ENCODE measurements at places on chromosomes 16 and 17. TPM values are rescaled to one million over a fixed set of nuclear protein-coding genes. Genes with fewer than 3 reads are reported as not detected.

DNA sequence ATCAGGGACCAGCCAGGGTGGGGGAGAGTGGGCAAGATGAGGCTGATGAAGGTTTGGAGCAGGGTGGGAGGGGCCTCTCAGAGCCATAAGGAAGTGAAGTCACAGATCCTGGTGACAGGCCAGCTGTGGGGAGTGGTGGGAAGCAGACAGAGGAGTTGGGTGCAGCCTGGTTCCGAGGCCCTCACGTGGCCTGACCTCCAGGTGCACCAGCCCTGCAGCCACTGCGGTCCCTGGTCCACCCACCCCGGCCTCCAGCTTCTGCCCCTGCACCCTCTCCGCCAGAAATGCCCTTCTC lies 3.9 kb upstream of the ZFPM1 start:
- peaks cover 4% of the 10 kb centered on the region for H3K4me1 ChIP-seq
- no peak overlapping the region for H3K27ac ChIP-seq

CEP112 gene
- 22.8 TPM for total RNA-seq

DNA sequence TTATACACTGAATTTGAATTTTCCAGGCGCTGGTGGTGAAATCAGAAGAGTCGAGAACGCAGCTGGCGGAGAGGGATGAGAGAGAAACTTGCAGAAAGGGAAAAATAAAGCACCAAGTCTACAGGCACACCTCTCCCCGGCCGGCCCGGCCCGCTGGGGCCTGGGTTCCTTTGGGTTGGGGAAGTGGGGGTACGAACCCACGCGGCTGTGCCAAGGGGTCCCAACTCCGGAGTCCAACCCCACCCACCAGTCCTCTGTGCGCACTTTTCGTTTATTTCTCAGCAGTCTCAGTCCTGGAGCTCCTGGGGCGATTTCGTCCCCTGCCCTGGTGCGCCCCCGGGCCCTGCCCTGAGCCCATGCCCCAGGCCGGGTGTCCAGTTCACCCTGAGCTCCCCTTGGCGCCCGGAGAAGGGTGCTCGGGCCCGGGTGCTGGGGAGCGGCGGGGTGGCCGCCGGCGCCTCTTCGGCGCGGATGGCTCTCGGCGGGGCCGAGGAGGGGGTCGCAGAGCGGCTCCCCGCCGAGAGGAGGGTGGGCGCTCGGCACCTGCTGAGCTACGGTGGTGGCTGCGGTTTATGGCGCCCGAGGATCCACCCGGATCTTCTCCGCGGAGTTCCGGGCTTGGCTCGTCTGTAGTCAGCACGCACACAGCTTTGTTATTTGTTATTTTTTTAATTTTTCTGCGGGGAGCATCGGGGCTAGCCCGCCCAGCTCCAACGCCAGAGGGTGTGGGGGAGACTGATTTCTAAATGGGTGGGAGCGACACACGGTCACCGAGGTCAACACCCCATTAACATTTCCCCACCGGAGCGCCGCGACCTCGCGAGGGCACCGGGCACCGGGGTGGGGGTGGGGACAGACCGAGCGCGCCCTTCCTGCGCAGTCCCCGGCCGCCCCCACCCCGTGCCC lies 15.7 kb upstream of the CBX8 start:
- H3K4me3 ChIP-seq = peak overlapping the region; percentile 35
- H3K4me1 ChIP-seq = peaks cover 36% of the 10 kb centered on the region
- H3K27ac ChIP-seq = no peak overlapping the region
- peaks cover 6% of the 10 kb centered on the region for H3K27me3 ChIP-seq
- no peak for DNase-seq

- DNase-seq = no peak
- H3K27ac ChIP-seq = no peak overlapping the region
- no peaks in the 10 kb centered on the region for H3K27me3 ChIP-seq
Measured at GRCh38 chr17:78576389-78577112, 645 bp downstream of the DNAH17 start.

- H3K36me3 ChIP-seq = no peaks in the 10 kb centered on the region
- no peaks in the 10 kb centered on the region for H3K4me1 ChIP-seq
- no peak overlapping the region for H3K4me3 ChIP-seq
- H3K27ac ChIP-seq = no peak overlapping the region
- peak; percentile 50 for DNase-seq
Measured at GRCh38 chr16:22077700-22078313, 14.5 kb upstream of the VWA3A start.

DNA sequence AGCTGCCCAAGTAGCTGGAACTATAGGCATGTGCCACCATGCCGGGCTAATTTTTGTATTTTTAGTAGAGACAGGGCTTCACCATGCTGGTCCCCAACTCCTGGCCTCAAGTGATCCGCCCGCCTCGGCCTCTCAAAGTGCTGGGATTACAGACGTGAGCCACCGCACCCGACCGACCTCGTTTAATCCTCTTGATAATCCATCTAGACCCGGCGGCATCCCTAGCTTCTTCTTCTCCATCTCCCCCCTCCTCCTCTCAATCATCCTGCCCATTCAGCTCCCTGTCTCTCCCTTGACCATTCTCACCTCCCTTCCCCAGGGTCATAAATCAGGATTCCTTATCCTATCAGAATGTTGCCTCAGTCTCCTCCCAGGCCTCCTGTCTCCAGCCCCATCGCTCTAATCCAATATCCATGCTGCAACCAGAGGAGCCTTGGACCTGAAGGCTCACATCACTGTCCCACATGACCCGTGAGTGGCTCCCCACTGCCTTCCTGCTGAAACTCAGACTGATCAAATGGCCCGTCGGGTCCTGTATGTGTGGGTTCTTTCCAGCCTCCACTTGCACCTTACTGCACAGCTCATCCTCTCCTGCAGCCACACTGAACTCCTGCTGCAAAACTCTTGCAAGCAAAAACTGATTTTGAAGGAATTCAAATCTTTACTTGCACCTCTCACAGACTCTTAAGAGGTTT lies 74.1 kb upstream of the CDH5 start:
- H3K4me3 ChIP-seq = no peak overlapping the region
- no peak overlapping the region for H3K27ac ChIP-seq
- DNase-seq = no peak
- H3K4me1 ChIP-seq = no peaks in the 10 kb centered on the region
- no peaks in the 10 kb centered on the region for H3K27me3 ChIP-seq

CDH3 gene
- total RNA-seq = 30.0 TPM

- no peak overlapping the region for H3K27ac ChIP-seq
- no peak for DNase-seq
- H3K36me3 ChIP-seq = no peaks in the 10 kb centered on the region
- no peaks in the 10 kb centered on the region for H3K4me1 ChIP-seq
Measured at GRCh38 chr16:78363843-78364555, 264.5 kb downstream of the WWOX start.

CNGB1 gene
- total RNA-seq = not detected

- H3K4me3 ChIP-seq = no peak overlapping the region
- no peaks in the 10 kb centered on the region for H3K27me3 ChIP-seq
- no peak overlapping the region for H3K27ac ChIP-seq
- H3K36me3 ChIP-seq = no peaks in the 10 kb centered on the region
- DNase-seq = no peak
Measured at GRCh38 chr17:62855156-62855555, 47.0 kb upstream of the MARCHF10 start.

Measured in prostate gland (tissue), 2 donors.